ENCODE measurements at places on chromosomes 12 and 14.

- no peak for DNase-seq
These were observed 513.3 kb upstream of the CCDC196 start for GRCh38 chr14:65972891-65973290.

GRCh38 chr12:91636721-91637120 lies 454.1 kb upstream of the DCN start:
- DNase-seq: no peak

DNA sequence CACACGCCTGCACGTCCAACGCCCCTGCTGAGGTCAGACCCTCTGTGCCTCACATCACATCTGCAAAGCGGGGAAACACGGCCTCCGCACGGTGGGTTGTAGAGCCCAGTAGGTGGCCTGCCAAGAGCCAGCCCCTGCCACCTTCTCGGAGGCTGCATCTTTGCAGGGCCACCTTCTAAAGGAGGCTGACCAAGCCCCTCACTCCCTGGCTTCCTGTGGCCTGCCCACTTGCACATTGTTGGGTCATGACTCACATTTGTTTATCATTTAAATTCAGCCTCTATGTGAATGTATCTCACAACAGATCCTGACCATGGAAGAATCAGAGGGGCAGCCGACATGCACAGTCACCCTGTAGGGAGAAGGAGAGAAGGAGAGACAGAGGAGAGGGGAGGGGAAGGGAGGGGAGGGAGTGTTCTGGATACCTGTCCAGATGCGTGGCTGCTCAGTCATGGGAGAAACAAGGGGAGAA lies 319.5 kb upstream of the DIO3 start:
- no peak for DNase-seq

DNA sequence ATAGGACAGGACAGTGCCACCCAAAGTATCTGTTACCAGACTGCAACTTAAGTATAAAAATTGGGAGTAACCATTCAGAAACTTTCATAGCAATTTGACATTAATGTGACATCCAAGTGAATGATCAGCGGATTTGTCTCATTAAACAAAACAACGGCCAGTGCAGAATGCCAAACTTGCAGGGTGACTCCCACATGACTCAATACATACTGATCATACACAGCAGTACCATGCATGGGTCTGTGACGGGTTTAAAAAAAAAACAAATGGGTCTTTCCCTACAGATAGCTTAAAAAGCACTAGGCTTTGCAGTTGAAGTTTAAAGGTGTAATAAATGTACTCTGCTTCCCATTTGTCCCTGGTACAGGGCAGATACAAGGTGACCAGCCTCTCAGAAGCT lies 116.6 kb downstream of the SLC35F4 start:
- no peak for DNase-seq

DNA sequence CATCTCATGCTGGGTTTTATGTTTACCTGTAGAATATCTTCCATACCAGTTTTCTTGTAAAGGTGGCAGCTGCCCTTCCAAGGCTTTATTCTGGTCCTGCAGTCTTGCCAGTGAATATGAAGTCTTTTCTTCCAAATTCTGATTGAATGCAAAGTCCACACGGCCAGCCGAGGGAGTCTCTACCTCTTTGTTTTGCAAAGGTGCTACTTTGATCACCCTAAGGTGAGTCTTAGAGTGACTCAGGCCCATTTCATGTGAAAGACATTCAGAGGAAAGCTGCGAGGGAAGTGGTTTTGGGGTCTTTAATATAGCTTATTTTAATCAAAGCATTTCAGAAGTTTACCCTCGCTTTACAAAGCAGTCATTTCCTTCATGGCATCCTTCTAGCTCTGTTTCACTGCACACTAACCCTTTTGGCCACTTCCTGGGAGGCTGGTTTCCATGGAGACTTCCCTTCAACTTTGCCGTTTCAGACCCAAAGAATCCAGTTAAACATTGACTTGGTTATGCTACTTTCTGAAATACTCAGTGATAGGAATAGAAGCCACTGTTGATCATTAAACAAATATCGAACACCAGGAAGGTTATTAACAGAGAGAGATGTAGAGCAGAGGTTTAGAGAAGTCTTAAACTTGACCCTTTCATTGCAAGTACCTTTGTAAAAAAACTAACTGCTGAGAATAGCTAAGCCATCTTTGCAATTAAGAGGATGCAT lies at the start of gene CCDC198:
Gene CCDC198 (minus strand): TSS at position 391 of the 715 bp plus-strand sequence. CDS start 142 bp downstream, at position 249.
- no peak for DNase-seq

GRCh38 chr12:1272142-1272541 lies 281.1 kb downstream of the ERC1 start:
- DNase-seq: no peak

GRCh38 chr12:31819427-31819826 lies 90.6 kb upstream of the AMN1 start:
- DNase-seq: no peak

DNA sequence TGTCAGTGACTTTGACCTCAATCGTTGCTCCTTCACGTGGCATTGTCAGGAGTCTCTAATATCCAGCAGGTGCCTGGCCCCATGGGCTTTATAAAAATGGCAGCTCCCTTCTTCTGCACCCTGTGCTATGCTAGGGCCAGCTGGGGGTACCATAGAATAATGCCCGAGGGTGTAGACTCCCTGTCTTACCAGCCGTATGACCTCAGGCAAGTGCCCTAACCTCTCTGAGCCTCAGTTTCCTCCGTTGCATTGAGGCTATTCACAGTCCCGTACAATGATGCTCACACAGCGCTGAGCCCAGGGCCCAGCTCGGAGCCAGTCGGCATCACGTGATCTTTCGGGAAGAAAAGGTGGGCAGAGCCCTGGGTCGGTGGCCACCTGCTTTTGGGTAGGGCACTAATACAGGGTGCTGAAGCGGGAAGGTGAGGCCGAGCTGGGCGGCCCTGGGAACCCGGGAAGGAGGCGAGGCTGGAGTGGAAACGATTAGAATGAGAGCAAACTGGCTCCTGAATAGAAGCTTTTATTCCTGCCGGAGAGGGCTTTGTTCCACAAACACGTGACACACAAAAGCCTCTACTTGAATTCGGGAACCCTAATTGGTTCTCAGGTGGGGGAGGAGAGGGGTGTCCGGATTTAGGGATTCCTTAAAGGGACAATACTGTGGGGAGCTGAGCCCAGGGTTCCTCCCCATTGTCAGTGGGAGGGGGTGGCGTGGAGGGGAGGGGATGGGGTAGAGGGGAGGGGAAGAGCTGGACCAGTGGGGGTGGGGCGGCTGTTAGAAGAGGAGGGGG lies 19.9 kb upstream of the MSI1 start:
- DNase-seq: no peak

- DNase-seq: no peak
These were observed 49.1 kb downstream of the PTGER2 start for GRCh38 chr14:52363041-52363704.

DNA sequence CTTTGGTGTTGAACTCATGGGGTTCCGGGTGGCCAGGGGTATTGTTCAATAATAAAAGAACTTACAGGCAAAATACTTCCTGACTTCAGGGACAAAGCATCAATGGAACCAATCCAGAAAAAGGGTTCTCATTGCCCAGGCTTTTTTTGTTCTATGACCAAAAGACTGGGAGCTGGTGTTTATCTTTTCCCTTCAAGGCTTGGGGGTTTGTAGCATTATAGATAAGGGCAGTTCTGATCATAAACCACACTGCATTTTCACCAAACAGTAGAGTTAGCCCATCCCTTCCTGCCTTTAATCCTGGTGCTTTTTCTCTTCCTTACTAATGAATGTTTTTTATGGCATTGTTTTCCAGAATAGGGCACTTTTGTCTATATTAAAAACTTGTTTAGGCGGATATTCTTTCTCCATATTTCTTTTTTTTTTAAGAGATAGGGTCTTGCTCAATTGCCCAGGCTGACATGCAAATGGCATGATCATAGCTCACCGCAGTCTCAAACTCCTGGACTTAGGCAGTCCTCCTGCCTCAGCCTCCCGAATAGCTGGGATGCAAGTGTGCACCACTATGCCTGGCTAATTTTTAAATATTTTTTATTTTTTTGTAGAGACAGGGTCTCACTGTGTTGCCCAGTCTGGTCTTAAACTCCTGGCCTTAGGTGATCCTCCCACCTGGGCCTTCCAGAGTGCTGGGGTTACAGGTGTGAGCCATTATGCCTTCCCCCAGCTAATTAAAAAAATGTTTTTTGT lies 9.7 kb downstream of the FUT8 start:
- DNase-seq: no peak

- no peak for DNase-seq
These were observed 31.6 kb downstream of the TMTC1 start for GRCh38 chr12:29752121-29752520.

GRCh38 chr14:67579040-67579439 lies 21.0 kb downstream of the PIGH start:
- DNase-seq: no peak

DNA sequence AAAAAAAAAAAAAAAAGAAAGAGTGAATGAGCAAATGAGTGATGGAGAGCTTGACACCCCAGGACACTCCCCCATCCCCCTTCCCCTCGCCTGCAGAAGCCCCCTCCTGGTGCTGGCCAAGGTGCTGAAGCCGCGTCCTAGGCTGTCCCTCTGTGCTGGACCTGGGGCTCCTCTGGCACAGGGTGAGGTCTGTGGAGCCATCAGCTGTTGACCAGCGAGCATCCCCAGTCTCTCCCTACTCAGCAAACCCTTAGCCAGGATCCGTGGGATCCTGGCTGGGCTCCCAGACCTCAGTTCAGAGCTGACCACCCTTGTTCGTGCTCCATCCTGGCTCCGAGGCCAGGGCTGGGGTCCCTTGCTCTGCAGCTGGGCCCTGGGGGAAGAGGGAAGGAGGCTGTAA lies 5.4 kb upstream of the KIF26A start:
- no peak for DNase-seq

DNA sequence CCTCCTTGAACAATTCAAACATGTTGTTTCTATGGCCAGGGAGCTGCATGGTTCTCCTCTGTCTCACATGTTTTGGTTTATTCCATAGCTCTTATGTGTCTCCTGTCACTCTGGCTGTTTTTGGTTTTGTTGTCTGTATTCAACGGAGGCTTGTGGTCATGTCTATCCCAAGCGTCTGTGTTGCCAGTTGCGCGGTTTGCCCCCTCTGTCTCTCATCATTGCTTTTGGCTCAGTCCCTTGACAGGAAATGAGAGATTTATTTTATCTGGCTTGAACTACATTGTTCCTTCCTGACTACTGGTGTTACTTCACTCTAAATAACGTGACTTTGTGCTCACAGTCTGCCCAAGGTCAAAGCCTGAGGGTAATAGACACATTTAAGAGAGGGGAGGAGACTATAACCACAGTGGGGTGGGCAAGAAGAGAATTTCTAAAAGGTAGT lies 96.4 kb upstream of the SOX5 start:
- DNase-seq: no peak

DNA sequence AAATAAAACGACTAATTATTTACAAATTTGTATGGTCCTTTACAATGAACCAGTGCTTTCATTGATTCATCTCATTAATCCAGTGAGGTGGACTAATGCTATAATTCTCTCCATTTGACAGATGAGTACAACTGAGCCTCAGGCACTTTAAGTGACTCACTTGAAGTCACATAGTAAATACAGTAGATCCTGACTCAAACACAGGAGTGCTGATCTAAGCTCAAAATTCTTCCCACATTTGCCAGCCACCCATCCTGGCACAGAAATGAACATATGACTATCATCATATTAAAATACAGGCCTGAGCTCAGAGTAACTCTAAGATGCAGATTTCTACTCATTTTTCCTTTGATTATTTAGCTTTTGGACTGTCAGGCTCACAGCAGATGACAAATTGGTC lies 30.6 kb downstream of the SLC16A7 start:
- peak; percentile 21 for DNase-seq

GRCh38 chr12:132813443-132813842 lies 15.2 kb downstream of the GOLGA3 start:
- peak; percentile 20 for DNase-seq

DNA sequence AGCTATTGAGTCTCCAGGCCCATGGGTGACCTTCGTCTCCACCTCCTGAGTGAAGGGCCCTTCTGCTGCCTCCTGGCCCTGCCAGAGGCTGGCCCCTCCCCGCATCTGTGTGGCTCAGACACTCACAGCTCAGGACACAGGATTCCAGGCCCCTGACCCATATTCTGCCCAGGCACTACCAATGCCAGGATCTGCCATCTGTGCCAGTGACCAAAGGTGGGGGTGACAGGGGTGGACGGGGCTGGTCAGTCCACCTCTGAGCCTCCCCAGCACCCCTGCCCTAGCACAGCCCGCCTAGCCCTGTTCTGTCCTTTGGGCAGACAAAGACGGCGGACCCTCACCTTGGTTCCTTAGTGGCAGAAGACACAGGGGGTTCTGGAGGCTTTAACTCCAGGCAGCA lies 2.8 kb downstream of the ASB2 start:
- DNase-seq: no peak

DNA sequence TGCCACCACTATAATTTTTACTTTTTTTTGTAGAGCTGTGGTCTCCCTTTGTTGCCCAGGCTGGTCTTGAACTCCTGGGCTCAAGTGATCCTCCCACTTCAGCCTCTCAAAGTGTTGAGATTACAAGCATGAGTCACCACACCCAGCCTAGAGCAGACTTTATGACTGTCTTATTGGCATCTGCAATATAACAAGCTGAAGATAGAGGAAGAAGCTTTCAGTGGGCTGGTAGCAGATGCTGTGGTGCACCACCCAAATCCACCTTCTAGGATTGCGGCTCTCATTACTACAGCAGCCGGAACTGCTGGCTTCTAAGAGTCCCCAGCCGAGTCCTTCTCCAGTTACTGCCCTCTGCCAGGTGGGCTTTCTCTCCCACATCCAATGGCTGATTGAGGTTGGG lies 7.6 kb upstream of the STK38L start:
- DNase-seq: peak; percentile 40

- DNase-seq: no peak
These were observed 711.5 kb downstream of the RPS29 start for GRCh38 chr14:48874711-48875110.

- DNase-seq: no peak
These were observed 166.6 kb downstream of the KTN1 start for GRCh38 chr14:55746558-55746957.

DNA sequence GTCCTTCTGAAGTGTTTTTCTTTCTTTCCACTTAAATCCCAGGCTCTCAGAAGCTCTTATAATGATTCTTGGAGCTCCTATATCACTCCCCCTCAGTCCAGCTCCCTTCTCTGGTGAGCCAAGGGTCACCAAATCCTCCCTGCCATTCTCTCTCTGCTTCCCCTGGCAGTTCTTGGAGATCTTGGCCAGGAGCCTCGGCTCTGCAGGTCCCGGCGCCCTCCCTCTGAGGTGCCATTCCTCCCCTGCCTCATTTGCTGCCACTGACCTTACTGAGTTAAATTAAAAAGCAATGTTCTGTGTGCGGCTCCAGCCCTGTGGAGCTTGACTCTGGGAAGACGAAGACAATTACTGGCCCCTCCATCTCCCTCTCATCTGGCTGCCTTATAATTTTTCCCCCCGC lies 7.0 kb downstream of the CISTR start:
- no peak for DNase-seq

DNA sequence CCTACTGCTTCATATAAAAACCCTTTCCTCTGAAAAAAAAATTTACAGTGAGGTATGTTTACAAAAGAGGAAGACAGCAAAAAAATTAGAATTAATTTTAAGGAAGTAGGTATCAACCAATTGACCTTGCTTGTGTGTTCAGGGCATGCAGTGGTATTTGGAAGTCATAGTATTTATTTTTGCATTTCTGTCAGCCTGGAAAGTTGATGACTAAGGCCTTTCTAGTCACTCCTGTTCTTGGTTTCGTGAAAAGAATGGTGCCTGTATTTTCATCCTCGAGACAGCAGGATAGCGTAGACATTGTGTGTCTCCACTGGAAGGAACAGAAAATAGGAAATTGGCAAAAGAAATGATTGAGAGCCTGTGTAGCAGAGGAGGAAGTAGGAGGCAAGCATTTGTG lies 24.5 kb downstream of the SLC16A7 start:
- no peak for DNase-seq

GRCh38 chr12:56816491-56816890 lies 53.4 kb downstream of the HSD17B6 start:
- DNase-seq: no peak
